Retinal pigment epithelial cell (primary cell): ENCODE measurements at places on chromosomes 12 and 14.
A peak's percentile ranks its signal among the peaks of the same experiment; 100 is the strongest.

- peak; percentile 47 for DNase-seq
Measured at GRCh38 chr14:66650491-66650911, 142.6 kb downstream of the GPHN start.

DNA sequence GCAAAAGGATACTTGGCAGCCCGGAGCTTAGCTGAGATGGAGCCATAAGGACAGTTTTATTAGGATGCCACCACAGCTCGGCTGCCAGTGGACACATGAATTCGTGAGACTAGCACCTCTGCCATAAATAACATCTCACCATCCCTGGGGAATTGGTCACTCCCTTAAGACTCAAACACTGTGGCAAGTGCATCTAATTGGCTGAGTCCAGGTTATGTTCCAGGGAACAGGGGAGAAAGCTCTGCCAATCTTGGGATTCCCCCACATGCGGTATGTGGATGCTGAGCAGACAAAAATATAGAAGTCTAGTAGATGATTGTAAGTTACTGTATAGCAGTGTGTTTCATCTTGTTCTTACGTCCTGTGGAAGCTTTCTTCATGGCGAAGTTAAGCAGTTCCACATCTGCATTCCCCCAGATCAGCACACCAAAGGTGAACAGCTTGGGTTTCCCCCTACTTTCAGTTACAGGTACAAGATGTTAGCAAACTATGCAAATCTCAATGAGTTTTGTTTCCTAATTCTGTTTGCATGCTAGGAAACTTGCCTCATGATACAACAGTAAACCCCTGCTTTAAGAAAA is 131.1 kb downstream of the ETV6 start:
- DNase-seq = no peak

GRCh38 chr12:123905319-123905925 is 67.2 kb downstream of the CCDC92 start:
- peak; percentile 29 for DNase-seq

DNA sequence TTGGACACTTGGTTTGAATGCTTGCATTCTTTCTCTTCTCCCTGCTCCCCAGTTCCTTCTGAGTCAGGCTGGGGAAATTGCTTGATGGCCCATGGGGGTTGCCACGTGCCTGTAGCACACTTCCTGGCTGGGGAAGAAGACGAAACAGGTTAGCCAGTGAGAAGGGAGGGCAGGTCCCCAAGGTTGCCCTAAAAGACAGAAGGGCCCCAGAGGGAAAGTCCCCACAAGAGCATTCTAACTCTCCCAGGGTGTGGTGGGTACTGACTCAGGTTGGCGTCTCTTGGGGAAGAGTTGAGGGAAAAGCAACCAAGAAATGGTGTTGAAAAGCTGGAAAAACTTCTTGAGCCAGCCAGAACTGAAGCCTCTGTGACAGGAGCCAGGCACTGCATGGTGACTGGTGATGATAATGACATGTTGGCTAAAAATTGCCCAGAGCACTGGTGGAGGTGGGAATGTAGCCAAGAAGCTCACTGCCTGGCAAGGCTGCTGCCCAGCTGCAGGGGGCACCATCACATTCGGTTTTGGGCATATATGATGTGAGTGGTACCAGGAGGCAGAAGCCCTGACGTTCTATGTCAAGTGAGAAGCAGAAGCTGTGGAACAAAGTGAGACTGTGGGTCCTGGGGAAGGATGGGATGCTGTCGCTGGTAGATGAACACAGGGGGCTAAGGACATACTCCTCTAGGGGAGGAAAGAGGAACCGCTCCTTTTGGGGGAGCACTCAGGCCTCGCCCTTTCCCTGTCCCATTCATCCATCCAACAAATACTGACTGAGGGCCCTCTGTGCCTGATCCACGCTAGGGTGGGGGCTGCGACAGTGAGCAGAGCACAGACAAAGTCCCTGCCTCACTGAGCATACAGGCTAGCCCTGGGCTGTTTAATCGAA is 8.1 kb upstream of the RABGGTA start:
- no peak for DNase-seq

- peak; percentile 78 for DNase-seq
Measured at GRCh38 chr14:43438056-43438455, 1069.0 kb downstream of the FSCB start.

- peak; percentile 13 for DNase-seq
Measured at GRCh38 chr12:40010899-40011774, 94.7 kb downstream of the SLC2A13 start.

DNA sequence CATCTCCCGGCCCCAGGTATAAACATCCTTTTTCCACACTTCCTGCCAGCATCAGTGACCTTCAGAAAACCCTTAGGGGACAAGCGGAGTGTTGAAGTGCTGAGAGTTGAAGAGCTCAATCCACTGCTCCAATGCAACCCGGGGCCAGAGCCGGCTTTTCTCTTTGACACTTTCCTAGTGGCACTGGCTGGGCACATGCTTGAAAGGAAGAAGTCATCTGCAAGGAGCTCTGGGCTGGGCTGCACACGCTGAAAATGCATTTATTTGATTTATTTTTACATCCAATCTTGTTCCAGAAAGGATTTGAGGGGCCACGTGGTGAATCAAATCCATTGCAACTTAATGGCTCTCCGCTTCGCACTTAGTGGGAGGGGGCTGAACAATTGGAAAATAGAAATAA is 229.0 kb upstream of the DIO3 start:
- DNase-seq = no peak

- no peak for DNase-seq
Measured at GRCh38 chr14:96734076-96734622, 63.0 kb upstream of the VRK1 start.

GRCh38 chr12:24172031-24172772 is 222.7 kb upstream of the SOX5 start:
- no peak for DNase-seq

GRCh38 chr12:55034218-55034617 is 14.4 kb downstream of the NEUROD4 start:
- DNase-seq = no peak

DNA sequence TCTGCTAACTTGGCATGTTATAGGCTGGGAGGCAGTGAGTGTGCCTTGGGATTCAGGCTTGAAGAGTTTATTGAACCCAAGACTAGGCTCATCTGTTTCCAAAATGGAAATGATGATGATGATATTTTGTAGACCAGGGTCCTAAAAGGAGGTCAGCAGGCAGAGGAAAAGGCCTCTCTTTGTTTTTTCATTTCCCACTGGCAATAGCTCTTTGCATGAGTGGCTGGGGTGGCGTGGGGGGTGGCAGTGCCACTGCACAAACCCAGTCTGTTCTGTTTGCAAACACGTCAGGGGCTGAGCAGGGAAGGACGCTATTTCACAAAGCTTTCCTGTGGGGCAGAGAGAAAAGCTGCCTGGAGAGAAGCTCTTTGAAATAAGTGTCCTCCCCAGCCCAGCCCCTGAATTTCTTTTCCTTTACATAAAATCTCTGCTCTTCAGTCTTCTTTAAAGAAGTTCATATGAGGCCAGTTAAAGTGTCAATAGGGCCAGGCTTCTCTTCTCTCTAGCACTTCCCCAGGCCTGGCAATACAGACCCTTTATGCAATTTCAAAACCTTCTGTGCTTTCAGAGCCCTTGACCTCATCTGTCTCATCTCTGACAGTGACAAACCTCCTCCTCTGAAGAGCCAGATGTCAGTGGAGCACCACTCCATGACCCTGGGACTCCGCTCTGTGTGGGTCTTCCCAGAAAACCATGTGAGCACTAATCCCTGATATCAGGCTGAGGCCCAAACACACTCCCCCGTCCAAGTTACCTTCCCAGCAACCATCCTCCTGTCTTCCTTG is 72.8 kb downstream of the ZNF664 start:
- DNase-seq = no peak

DNA sequence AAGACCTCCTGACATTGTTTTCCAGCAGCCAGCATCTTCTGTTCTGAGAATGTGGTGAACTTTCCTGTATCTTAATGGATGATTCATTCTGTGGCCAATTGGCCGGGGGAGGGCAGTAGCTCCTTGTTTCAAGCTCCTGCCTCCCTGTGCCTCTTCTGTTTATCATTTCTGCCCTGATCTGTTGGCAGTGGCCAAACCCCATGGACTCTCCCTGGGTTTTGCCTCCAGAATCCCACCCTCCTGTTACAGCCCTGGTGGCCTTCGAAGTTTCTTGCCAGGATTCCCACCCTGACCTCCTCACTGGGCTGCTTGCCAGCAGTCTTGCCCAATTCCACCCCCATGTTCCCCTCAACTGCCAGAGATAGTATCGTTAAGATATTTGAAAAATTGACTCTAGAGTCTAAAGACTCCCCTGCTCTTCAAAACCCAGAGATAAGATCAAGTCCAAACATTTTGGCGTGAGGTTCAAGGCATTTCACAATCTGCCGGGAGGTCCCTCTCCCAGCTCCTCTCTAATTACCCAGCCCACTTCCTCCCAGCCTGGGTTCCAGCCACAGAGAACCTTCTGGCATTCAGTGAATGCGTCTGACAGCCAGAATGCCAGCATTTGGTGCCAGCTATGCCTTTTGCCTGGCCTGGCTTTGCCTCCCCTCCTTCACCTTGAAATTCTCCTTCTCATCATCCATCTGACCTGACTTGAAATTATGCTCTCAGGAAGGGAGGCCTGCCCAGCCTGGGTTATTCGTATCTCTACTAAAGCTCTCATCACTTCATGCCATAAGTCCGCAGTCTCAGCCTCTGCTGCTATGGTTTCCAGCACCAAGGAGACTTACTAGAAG is 37.7 kb upstream of the TXNRD1 start:
- peak; percentile 85 for DNase-seq

DNA sequence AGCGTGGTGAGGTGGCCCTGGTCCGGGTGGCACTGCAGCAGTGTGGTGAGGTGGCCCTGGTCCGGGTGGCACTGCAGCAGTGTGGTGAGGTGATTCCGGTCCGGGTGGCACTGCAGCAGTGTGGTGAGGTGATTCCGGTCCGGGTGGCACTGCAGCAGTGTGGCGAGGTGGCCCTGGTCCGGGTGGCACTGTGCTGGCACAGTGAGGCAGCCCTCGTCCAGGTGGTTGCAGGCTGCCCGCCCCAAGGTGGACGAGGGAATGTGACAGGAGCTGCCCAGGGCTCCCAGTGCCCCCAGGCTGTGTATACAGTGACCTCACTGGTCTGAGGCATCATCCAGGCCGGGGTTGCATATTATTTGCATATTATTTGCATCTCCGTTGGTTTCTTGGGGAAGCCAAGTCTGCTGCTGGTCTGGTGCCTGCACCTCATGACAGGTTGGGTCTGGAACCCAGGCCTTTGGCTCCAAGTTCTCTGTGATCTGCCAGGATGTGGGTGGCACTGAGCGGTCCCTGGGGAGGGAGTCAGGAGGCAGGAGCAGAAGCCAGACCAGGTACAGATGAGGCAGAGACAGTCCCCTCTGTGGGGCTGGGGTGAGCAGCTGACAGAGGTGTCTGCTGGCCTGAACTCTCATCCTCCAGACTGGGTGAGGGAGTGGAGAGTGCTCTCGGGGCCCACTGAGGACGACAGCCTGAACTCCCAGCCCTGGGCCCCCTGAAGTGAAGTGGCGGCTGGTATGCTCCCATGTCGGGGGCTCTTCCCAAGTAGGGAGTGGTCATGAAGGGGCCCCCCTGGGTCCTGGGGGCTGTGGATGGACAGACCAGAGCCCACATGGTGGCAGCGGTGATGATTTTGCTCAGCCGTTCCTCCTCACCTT is 79.3 kb downstream of the KIF26A start:
- no peak for DNase-seq

GRCh38 chr12:90828621-90829020 is 126.4 kb downstream of the CCER1 start:
- no peak for DNase-seq

DNA sequence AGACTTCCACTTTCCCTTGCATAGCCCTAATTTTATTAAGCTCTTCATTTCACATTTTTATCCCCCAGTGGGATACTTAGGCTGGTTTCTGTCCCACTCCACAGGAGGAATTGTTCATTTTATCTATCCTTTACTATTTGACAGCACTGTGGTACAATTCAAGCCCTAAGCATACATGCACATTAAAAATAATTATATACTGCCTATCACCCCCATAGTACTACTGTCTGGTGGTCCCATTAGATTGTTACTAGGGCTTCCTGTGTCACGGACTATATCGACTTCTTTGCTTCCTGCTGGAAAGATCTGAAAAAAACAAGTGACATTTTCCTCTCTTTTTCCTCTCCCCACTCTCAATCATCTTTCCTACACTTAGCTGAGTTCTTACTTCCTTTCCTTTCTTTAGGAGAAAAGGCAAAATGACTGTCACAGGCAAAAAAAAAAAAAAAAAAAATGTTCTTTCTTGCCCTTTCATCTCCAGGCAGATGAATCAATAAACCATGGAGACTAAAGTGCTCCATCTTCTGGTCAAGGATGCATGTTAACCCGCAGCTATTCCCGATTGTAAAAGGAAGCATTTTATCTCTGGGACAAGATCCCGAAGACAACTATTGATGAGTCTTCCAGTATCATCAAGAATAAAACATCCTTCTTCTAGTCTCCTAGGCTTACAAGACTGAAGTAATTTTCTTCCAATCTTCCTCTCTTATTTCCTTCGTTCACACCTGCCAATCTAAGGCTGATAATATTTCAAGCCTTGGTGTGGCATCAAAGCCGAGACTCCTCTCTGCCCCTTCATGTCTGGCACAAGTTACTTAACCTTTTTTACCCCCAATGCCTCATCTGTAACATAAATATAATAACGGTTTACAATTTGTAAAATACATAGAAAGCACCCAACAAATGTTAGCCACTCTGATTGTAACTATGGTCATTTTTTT is 94.4 kb upstream of the PLEKHG7 start:
- no peak for DNase-seq

DNA sequence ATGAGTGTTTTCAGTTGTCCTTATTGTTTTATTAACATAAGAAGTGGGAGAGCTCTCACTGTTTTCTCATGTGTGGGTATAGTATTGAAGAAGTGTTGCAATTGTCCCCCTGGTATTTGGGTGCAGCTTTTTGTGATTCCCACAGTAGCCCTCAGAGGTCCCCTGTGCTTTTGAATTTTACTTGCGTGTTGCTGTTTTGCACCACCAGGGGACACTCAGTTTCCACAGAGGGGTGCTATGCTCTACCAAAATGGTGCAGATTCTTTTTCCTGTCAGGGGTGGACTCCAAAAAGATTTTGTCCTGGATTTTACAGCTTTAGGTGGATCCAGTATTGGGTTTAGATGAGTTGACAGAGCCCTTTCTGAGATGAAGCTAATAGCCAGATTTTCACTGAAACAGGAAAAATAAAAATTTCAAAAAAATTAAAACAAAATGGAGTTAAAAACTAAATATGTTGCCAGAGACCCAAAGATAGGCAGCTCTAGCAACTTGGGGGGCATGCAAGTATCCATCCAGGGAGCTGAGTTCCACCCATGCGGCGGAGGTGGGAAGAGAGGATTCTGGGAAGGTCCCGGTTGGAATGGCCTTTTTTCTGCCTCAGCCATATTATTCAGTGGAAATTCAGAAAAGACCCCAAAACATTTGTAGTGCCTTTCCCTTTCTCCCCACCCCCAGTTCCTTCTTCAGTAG is 50.2 kb downstream of the TTLL5 start:
- DNase-seq = peak; percentile 35

- no peak for DNase-seq
Measured at GRCh38 chr12:22122359-22122758, 76.3 kb downstream of the CMAS start.

DNA sequence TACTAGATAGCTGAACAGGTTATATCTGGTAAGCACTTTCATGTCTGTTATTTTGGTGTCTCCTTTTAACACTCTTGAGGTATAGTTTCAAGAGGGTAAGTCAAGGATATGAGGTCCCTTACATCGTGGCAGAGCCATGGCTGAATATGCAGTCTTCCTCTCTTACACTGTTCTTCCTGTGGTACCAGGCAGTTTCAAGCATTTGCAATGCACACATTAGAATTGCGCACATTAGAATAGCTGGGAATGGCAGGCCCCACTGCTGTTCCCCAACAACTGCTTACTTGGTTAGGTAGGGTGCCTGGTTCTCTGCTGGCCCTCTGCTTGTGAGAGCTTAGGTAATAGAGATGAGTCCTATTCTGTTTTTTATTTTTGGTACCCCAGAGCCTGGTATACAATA is 41.2 kb downstream of the TMTC2 start:
- DNase-seq = no peak

GRCh38 chr12:76032043-76032981 is 736 bp upstream of the PHLDA1 start:
- DNase-seq = no peak
